ENCODE measurements at places on chromosomes 3 and 15.

DNA sequence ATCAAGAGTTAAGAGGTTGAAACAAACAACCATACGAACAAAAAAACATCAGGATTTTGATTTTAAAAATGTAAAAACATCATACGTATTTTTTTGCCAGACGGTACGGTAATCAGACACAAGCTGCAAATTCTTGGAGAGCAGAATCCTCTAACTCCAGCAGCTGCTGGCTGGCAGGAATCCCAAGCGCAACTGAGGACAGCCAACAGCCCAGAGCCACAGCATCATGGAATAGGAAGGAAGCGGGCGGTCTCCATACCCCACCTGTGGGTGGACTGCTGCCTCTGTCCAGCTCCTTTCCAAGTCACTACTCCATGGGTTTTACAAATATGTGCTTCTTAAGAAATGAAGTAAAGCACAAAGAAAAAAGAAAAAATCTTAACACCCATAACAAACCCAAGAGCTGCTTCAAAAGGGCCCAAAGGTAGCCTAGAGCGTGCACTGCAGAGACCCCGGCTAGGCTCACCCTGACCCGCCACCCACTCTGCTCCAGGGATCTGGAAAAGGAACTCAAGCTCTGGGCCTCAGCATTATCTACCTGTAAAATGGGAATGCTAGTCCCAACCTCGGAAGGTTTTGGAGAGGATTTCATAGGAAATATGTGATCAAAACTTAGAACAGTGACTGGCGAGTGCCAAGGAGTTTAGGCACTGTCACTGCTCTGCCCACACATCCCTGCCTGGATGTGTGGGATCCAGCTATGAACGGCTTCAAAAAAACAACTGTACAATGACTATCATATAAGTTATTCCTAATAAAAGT, 33.4 kb downstream of the ZXDC start:
- no peak for DNase-seq

GRCh38 chr3:22469995-22470394, 719.0 kb upstream of the ZNF385D start:
- no peak for DNase-seq

DNA sequence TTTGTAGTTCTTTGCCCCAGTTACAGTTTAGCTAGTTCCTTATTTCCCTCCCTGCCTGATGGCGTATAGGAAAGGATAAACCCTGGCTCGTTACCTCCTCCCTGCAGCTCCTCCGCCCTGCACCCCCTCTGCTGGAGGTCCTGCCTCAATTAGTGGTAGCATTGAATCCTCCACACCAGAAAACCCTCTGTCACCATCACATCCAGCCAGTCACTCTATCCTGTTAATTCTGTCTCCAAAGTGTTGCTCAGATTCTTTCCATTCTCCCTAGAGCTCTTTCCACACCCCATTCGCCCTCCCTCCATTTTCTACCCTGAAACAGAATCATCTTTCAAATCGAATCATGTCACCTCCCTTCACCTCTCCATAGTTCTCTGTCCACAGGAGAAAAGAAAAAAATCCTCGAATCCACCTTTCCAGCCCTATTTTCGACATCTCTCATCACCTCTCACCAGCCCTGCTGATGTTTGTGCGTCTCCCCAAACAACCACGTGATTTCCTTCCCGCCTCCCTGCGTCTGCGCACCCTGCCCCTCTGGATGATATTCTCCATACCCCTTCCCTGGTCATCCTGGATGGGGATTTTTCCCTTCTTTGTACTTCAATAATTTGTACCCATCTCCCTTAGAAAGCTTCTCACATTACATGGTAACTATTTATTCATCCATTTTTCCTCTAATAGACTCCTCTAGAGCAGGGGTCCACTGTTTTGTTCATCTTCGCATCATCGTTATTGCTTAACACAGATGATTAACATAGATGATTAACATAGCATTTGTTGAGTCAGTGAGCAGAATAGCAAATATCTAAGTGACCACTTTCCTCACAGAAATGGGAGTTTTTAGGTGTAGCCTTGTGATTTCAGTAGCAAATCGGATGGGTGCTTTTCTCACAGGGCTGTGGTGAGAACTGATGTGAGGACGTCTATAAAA, 37.1 kb downstream of the MAP3K13 start:
- DNase-seq = no peak

- no peak for DNase-seq
These were observed 11.6 kb downstream of the KLHL18 start for GRCh38 chr3:47294392-47294791.

DNA sequence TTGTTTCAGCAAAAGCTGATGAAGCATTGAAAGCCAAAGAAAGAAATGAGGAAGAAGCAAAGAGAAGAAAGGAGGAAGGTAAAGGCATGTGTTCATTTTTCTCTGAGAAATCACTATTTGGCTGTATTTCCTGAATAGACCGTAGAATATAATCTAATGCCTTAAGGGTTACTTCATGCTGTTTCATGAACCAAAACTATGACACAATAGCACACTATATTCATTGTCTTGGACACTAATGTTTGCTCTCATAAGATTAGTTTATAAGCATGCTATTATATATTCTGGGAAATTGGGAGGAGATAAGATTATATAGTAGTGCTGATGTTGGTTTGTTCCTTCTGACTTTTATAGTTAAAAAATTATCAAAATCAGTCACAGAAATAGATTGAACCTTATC, 110.1 kb upstream of the MLF1 start:
- DNase-seq = no peak

DNA sequence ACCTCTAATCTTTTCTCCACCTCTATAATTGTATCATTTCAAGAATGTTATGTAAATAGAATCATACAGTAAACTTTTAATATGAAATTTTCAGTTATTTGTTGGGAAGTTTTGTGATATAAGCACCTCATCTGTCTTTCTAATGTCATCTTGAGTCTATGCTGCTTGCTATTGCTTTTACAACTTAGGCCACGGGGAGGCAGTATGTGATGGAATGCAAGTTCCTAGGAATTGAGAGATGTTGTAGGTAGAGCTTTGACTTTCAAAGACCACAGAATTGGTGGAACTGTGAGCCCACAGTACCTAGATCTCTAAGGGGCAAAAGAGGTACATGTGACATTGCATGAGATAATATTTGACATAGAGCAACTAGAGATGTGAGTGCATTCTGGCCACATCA, 328.3 kb downstream of the MFSD1 start:
- DNase-seq = no peak

Measured in glomerular endothelial cell (primary cell).